ENCODE measurements at places on chromosomes 2 and 18. TPM values are rescaled to one million over a fixed set of nuclear protein-coding genes. Genes with fewer than 3 reads are reported as not detected.

Gene TTR
- total RNA-seq: 1.9 TPM

GRCh38 chr2:175965773-175966172 is 36.3 kb downstream of the LNPK start:
- H3K4me3 ChIP-seq: no peak overlapping the region
- peaks cover 4% of the 10 kb centered on the region for H3K36me3 ChIP-seq
- no peak overlapping the region for H3K27ac ChIP-seq

GRCh38 chr2:166117491-166117890 is 10.3 kb downstream of the SCN1A start:
- no peaks in the 10 kb centered on the region for H3K27me3 ChIP-seq
- H3K36me3 ChIP-seq: no peaks in the 10 kb centered on the region
- no peak overlapping the region for H3K4me3 ChIP-seq
- no peak overlapping the region for H3K27ac ChIP-seq
- DNase-seq: no peak

GRCh38 chr2:162591403-162592083 is 247.0 kb downstream of the KCNH7 start:
- no peaks in the 10 kb centered on the region for H3K4me1 ChIP-seq
- H3K27ac ChIP-seq: no peak overlapping the region
- H3K27me3 ChIP-seq: no peaks in the 10 kb centered on the region
- no peak overlapping the region for H3K4me3 ChIP-seq

Gene TUBB8B
- total RNA-seq: not detected

Gene SULT1C2
- 0.44 TPM for total RNA-seq

DNA sequence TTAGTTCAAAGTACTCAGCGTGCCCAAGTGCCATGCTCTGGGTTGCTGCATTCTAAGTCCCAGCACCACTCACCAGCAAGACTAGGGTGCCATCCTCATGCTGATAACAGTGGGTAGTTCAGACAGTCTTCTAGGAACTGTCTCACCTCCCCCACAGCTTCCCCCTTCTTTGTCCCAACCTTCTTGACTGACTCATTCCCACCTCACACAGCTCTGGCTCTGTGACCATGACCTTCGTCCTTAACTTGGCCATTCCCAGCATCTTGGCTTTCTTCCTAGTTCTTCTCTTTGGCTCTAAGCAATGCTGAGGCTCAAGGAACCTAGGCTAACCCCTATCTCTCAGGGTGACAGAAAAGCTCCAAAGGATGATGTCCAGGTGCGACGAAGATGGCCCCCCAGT is 20.0 kb upstream of the CXCR4 start:
- peaks cover 81% of the 10 kb centered on the region for H3K4me1 ChIP-seq
- H3K27ac ChIP-seq: peak overlapping the region; percentile 100
- no peaks in the 10 kb centered on the region for H3K36me3 ChIP-seq
- H3K4me3 ChIP-seq: no peak overlapping the region
- no peaks in the 10 kb centered on the region for H3K27me3 ChIP-seq
- DNase-seq: no peak
